ENCODE measurements at places on chromosomes 2 and 18. TPM values are rescaled to one million over a fixed set of nuclear protein-coding genes. Genes with fewer than 3 reads are reported as not detected.

PSMA8 gene
- not detected for total RNA-seq

CENPA gene
- 6.5 TPM for total RNA-seq

TRPM8 gene
- total RNA-seq: not detected

ASB18 gene
- total RNA-seq: not detected

AGAP1 gene
- total RNA-seq: 78.5 TPM

TRAK2 gene
- total RNA-seq: 55.7 TPM

GRCh38 chr2:120820953-120821279, 85.2 kb downstream of the GLI2 start:
- DNase-seq: no peak

DNA sequence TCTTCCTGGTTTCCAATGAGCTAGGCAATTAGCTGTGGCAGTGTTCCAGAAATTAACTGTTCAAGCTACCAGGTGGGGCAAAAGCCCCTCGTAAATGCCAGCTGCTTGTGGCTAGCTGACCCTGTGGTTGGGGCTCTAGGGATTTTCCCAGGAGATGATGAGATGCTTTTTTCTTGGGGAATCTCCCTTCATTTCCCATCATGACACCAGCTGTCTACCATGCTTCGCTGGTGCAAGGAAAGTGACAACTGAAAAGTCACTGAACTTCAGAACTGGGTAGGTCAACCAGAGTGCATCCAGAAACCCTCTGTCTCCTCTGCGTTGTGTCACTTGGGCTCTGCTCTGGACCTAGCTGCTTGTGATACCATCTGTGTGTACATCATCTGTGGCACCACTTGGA, 386.5 kb upstream of the DCC start:
- no peak for DNase-seq

- no peak for DNase-seq
These were observed 49.4 kb upstream of the KLHL29 start for GRCh38 chr2:23335550-23335949.

GRCh38 chr2:62724886-62725711, 19.6 kb downstream of the EHBP1 start:
- no peak for DNase-seq

DNA sequence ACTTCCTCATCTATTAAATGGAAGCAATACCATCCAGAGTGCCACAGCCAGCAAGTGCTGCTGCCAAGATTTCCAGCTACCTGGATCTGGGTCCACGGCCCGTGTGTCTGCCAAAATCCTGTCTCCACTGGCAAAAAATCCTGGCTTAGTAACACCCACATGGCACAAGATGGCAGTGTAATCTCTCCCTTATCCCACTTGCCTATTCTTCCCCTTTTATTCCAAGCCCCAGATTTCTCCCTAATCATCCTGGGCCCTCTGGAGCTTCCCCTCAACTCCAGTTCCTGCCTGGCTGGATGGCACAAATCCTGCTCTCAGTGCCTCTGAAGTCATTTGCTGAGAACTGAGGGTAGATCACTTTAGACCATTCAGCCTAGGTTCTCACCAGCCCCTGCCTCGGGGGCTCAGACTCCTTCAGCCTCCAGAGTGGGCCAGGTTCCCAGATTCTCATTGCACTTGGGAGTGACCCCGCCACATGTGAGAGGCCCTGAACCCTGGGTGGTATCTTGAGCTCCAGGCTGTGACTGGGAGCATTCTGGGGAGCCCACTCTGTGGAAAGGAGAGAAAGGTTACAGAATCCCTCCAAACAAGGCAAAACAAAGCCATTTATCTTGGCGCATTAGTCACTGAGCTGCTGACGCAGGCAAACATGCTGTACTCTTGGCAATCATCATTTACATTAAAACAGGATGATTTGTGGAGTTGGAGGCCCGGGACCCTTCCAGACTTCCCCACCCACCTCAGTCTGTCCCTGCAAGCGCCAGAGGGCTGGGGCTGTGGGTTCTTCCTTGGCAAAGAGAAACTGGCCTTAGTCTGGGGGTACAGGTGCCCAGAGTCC, 325.8 kb downstream of the DYSF start:
- no peak for DNase-seq

- no peak for DNase-seq
These were observed 374.0 kb downstream of the NCKAP5 start for GRCh38 chr2:133194362-133194655.

DNA sequence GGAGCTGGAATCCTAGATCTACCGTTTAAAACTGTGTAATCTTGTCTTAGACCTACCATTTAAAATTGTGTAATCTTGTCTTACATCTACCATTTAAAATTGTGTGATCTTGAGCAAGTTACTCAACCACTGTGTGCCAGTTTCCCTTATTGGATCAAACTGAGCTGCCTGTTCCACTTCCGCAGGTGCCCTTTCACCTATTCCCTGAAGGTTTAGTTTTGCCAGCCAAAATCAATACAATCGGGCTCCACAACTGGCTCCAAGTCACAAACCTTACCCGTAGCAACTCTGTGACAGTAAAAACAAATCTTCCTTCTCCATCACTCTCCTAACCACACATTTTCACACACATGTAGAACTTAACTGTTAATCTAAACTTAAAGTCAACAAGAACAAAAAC, 20.1 kb downstream of the DOCK10 start:
- no peak for DNase-seq

- DNase-seq: no peak
These were observed 29.2 kb upstream of the KCNS3 start for GRCh38 chr2:17849275-17849674.
